HS-27A (cell line): ENCODE measurements at places on chromosomes 16 and 17.

DNA sequence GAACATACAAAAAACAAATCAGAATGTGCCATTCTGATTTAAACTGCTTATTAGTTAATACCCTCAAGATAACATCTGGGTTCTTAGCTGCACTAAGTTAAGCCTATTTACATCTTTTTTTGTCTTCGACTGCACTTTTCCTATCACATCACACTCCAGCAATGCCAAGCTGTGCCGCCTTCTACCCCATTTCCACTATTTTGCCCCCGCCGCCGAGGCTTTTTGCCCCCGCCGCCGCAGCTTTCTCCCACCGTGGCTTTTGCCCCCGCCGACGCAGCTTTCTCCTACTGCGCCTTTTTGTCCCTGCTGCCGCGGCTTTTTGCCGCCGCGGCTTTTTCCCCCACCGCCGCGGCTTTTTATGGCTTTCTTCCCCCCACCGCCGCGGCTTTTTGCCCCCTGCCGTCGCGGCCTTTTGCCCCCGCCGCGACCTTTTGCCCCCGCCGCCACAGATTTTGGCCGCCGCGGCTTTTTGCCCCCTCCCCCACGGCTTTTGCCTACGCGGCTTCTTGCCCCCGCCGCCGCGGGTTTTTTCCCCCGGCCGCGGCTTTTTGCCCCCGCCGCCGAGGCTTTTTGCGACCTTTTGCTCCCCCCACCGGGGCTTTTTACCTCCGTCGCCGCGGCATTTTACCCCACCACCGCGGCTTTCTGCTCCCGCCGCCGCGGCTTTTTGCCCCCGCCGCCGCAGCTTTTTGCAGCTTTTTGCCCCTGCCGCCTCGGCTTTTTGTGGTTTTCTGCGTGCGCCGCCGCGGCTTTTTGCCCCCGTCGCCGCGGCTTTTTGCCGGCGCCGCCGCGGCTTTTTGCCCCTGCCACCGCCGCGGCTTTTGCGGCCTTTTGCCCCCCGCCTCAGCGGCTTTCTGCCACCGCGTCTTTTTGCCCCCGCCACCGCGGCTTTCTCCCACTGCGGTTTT lies 331.4 kb upstream of the WSB1 start:
- DNase-seq = no peak

- no peak for DNase-seq
These were observed 52.7 kb downstream of the MEAK7 start for GRCh38 chr16:84451781-84452180.

- DNase-seq = no peak
These were observed 158.3 kb upstream of the NOL11 start for GRCh38 chr17:67559381-67559966.

- DNase-seq = peak; percentile 57
These were observed 68.8 kb downstream of the ABR start for GRCh38 chr17:1110862-1111598.

DNA sequence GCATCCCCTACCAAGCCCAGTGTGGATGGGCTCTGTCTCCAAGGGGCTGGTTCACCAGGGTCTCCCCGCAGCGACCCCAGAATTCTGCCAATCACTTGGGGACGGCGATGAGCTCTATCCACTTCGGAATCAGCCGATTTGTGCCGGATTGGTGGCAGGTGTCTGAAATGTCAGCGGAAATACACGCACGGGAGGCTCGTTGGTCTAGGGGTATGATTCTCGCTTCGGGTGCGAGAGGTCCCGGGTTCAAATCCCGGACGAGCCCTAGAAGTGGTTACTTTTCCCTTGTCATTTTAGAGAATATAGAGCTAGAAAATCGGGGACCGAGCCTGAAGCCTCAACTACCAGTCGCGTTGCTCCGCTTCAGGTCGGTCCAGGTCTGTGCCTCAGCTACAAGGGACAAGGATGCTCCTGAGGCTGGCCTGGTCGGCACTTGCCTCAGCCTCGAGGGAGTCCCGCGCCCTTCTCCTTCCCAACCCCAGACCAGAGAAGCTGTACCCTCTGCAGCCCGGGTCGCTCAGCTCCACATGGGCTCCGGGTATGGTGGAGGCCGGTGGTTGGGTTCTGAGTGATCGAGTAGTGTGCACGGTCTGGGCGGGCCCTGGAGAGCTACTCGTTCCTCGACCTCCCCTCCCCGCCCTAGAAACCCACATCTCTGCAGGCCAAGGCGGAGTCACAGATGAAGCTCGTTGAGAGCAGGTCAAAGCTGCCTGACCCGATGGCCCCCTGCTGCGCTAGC lies 16.0 kb upstream of the OR1F1 start:
- no peak for DNase-seq

GRCh38 chr17:18999394-18999793 lies 5.2 kb downstream of the FAM83G start:
- no peak for DNase-seq

- DNase-seq = no peak
These were observed 254.7 kb downstream of the CDH13 start for GRCh38 chr16:82881516-82881915.

DNA sequence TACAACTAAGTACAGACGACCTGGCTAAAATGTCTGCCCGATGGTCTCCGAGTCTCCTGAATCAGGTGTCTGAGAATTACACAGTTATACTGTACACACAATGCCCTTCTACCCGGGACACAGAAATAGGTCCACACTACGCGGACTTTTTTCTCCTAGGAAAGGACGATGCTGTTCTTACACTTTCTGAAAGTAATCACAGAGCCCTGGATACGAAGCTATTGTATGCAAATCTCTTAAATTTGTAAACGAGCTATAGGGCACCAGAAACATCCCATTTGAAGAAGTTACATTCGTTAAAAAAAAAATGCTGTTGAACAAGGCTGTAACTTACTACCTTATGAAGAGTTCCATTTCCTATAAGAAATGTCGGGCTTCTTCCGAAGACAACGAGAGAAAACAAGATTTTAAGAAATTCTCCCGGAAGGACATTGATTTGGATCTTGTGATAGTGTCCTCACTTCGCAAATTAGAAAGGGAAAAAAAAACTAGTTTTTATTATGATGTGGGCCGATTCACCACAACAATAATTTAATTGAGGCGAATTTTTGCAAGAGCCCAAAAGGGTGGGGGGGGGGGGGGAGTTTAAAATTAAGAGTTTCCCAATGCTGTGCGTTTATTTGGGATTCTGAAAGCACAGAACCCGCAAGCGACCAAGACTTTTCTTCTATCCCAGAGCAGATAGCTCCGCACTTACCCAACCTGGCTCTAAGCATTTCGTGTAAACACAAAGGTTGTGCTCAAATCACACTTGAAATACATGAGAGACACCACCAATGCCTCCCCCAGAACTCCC lies 1.5 kb upstream of the SOX9 start:
- no peak for DNase-seq

GRCh38 chr16:84434800-84435199 lies 66.5 kb downstream of the ATP2C2 start:
- DNase-seq = no peak

- DNase-seq = no peak
These were observed 35.4 kb upstream of the ENPP7 start for GRCh38 chr17:79695293-79695790.

DNA sequence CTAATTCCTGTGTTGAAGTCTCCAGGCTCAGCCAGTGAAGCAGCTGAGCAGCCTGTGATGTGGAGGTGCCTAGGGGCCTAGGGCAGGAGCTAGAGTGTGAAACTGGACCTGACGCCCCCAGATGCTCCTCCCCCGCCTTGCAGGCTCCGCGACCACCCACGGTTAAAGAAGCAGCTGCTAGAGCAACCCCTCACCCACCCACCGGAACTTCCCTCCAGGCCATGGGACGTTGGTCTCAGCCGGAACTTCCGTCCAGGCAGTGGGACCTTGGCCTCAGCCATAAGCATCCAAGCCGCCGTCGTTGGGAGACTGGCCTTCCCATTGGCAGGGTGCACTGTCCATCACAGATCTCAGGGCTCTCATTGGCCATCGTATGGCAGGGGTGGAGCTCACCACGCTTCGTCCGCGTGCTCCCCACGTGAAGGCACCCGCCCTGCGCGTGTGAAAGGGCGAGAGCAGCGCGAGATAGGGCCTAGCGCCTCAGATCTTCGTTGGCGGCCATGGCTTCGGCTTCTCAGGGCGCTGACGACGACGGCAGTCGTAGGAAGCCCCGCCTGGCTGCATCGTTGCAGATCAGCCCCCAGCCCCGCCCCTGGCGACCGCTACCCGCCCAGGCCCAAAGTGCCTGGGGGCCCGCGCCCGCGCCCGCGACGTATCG lies at the start of gene ADAD2:
TSS of gene ADAD2 (plus strand) at position 427 of the 658 bp plus-strand sequence. CDS start at position 501, 74 bp downstream.
- no peak for DNase-seq

DNA sequence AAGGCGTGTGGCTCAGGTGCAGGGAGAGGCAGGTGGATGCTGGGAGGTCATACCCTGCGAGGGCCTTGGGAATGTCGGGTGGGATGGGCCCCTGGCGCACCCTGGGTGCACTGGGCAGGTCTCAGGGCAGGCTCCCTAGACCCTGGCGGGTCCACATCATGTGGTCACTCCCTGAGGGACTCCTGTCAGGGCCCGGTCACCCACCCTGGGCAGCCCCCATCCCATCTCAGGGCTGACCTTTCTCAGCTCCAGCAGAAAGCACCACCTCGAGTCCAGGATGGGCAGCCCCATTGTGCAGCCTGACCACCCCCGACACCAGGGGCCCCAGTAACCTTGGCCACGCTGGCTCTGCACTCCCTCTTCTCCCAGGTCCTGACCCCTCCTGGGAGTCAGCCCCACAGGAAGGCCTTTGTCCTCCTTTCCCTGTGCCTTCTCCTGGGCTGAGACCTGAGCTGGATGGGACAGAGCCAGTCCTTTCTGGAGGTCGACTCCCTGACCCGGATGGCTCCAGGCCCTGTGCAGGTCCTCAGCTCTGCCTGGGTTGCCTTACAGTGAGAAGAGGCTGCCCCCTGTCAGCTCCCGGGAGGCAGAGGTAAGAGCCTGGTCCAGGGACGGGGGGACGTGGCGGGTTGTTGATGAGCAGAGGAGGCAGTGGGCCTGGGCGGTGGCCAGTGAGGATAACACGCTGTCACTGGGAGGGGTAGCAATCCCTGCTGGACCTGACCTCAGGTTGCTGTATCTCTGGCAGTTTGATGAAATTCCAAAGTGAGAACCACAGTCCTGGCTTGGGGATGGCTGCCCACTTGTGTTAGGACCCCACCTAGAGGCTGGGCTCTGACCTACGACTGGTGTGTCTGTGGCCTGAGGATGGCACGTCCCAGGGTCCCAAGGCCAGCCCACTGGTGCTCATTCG lies 77.9 kb downstream of the GOSR1 start:
- DNase-seq = no peak

- DNase-seq = no peak
These were observed 5.3 kb downstream of the IFI35 start for GRCh38 chr17:43011728-43012472.

DNA sequence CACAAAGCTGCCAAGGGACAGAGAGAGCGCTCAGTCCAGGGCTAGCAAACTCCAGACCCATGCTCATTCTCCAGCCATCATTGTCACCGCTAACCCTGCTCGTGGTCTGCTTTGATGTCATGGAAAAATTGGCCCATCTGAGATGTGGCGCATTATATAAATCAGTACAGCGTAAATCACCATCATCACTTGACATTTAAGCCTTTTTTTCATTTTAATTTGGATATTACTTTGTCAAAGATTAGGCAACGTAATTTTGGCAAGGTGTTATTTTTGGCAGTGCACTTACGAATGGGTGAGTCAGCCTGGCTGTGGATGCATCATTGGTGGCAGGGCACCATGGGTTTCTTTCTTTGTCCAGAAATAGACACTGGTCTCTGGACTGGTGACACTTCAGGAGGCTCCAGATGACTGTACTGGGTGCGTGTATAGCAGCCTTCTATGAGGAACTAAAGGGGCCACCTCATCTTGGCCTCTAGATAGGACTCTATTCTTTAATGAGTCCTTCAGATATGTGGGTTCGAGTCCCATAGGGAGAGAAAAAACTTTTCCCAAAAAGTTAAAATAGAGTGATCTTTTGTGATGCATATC lies 166.3 kb downstream of the MSI2 start:
- DNase-seq = peak; percentile 45

- no peak for DNase-seq
These were observed 47.0 kb upstream of the SREBF1 start for GRCh38 chr17:17883801-17884200.

DNA sequence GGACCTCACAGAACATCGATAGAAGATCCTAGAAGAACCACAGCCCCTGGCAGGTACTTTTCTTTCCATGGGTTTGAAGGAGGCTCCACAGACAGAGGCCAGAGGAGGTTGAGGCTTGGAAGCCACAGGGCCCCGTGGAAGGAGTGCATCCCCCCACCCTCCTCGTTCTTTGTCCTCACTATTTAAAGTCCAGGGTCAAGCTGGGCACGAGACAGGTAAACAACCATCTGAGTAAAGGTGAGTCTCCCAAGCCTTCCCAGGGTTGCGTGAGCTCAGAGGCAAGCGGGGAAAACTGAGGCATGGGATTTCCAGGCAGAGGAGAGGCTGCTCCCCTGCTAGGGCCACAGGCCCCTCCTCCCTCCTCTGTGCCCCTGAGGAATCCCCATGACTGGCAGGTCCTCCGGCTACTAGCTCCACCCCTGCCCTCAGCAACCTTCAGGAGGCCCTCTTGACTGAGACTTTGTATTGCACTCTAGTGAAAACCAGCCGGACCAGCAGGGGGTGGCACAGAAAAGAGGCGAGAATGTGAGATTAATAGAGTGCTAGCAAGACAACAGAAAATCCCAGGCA lies 927 bp upstream of the SULT1A2 start:
- no peak for DNase-seq

GRCh38 chr16:9465161-9465560 lies 373.7 kb downstream of the HAPSTR1 start:
- no peak for DNase-seq

- DNase-seq = no peak
These were observed 14.2 kb upstream of the SEC14L1 start for GRCh38 chr17:77126519-77126918.

GRCh38 chr17:78459696-78460095 lies 81.2 kb downstream of the PGS1 start:
- DNase-seq = no peak

DNA sequence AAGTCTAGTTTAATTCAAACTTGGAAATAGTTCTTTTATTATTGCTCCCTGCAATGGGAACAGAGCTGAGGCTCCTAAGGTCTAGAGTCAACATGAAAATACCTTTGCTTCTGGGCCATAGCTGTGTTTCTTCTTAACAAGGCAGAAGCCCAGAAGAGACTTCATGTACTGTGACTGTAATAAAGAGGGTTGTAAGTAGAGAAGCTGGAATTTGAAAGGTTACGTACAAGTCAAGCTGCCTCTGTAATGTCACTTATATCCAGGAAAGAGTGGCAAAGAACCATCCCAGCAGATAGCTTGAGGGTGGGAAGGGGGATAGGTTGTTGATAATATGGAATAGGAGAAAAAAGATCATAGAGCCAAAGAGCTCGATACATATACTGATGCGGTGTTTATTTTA lies 248.6 kb downstream of the WWOX start:
- DNase-seq = no peak

DNA sequence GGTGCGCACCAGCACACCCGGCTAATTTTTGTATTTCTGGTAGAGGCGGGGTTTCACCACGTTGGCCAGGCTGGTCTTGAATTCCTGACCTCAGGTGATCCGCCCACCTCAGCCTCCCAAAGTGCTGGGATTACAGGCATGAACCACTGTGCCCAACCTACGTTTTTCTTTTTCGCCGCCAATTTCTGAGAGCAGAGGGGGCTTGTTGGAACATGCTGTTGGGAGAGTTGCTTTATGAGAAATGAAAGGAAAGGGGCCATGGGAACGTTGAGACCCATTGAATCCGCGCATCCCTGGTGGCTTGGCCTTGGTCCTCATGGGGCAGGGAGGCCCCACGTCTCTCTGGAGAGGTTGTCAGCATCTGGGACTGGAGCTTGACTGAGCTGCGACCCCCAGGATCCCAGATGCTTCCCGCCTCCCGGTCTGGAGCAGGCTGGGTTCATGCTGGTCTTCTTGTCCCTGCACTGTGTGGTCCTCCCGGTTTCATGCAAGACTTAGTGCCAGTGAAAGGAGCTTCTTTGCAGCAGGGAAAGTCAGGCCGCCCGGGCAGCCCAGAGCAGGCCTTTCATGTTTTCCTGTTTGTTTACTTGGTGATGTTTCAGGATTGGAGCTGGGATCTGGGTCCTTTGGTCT lies 22.8 kb downstream of the CRISPLD2 start:
- no peak for DNase-seq
